ENCODE measurements at places on chromosomes 5 and 9. TPM values are rescaled to one million over a fixed set of nuclear protein-coding genes. Genes with fewer than 3 reads are reported as not detected.

HCN1 gene
- 0.21 TPM for total RNA-seq

STC2 gene
- 8.8 TPM for total RNA-seq

GFI1B gene
- total RNA-seq: not detected

TAF11L5 gene
- total RNA-seq: not detected

LCNL1 gene
- total RNA-seq: not detected

PRRT1B gene
- total RNA-seq: not detected

EXOC3 gene
- total RNA-seq: 79.7 TPM

SAXO1 gene
- total RNA-seq: 1.8 TPM

AGXT2 gene
- total RNA-seq: not detected

PKD2L2 gene
- total RNA-seq: not detected

SHC3 gene
- total RNA-seq: 1.8 TPM

OTP gene
- not detected for total RNA-seq

SPINK5 gene
- total RNA-seq: 0.54 TPM

AK8 gene
- 0.42 TPM for total RNA-seq

ACTBL2 gene
- total RNA-seq: not detected

CDX1 gene
- total RNA-seq: not detected

KCNT1 gene
- 0.28 TPM for total RNA-seq

IL4 gene
- not detected for total RNA-seq

LRRC26 gene
- total RNA-seq: not detected

GRCh38 chr9:68533678-68534077 lies 7.0 kb downstream of the TMEM252 start:
- no peak for DNase-seq

DNA sequence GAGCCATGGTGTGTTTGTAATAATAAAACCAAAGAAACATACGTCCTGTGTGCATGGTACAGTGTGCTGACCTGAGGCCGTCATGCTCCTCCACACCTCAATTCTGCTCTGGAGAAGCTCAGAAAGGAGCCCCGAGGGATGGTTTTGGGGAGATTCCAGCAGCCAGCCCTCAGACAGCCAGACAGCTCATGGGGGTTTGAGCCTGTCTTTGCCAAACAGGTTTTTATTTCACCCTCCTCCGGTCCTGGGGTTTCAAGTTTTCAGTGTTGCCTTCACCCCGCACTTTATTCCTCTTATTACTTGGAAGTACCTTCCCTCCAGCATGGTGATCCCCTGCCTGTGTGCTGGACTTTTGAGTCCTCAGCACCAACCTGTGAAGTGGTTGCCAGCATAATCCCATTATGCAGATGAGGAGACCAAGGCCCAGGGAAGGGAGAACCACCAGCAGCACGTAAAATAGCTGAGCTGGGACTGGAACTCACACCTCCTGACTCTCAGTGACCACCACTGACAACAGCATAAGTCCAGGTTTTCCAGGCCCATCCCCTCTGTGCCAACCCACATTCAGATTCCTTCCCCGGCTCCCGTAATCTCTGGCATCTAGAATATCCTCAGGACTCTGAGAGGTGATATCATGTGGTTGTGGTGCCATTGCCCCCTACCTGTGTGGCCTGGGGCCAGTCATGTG lies 35.1 kb downstream of the TGFBI start:
- no peak for DNase-seq

- DNase-seq: no peak
Measured at GRCh38 chr5:161547406-161547737, 847 bp upstream of the GABRB2 start.

GRCh38 chr9:14488421-14489190 lies 174.7 kb upstream of the NFIB start:
- no peak for DNase-seq

- no peak for DNase-seq
Measured at GRCh38 chr5:64074533-64074932, 91.1 kb upstream of the RNF180 start.

- no peak for DNase-seq
Measured at GRCh38 chr9:103755986-103756385, 338.1 kb upstream of the SMC2 start.

GRCh38 chr9:128651798-128652197 lies 4.8 kb downstream of the DYNC2I2 start:
- no peak for DNase-seq

DNA sequence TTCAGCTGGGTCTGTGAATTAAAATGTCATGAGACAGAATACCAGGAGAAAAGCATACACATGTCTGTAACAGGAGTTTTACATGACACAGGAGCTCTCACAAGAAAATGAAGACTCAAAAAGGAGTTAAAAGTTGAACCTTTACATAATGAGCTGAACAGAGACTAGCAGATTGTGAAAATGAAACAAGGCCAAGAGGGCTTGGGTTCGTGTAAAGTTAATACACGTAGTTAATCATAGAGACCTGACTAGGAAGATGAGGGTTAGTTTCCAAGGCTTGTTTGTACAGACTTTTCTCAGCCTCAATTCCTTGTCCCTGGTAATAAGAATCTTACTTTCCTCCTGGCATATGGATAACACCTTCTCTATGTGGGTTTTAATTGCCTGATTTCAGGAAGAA lies 1294.0 kb downstream of the MAT2B start:
- no peak for DNase-seq

DNA sequence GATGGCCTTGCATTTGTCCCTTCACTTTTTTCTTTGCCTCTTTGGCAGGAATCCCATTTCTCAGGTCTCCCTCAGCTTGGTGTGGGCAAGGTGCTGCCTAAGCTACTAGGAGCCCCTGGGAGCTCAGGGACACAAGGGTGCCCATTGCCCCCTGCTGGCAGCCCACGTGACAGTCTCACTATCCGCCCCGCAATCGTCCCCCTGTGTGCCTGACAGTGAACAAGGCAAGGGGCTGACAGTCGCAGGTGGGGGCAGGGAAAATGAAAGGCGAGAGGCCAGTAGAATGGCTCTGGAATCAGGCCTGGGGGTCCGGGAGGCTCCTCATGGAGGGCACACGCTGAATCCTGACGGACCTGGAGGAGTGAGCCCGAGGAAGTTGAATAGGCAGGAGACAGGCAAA lies 2.0 kb upstream of the PCDH12 start:
- DNase-seq: no peak

DNA sequence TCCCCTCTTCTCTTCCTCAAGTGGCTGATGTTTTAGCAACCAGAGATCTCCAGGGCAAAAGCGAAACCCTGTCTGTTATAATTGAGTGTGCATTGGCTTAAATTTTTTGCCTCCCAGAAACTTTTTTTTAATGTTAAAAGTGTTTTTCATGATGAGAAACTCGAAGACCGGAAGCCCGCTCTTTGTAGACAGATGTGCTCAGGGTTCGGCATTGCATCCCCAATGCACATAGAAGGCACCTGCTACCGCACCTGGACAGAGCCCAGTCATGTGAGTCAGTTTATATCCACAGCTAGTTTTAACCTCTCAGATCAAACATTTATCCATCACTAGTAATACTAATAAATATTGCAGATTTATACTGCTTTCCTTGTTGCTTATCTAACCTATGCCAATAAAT lies 19.5 kb upstream of the NADK2 start:
- DNase-seq: no peak

GRCh38 chr5:169599451-169599850 lies 15.9 kb downstream of the SPDL1 start:
- DNase-seq: no peak

- no peak for DNase-seq
Measured at GRCh38 chr5:176564002-176564401, 14.9 kb downstream of the CDHR2 start.

DNA sequence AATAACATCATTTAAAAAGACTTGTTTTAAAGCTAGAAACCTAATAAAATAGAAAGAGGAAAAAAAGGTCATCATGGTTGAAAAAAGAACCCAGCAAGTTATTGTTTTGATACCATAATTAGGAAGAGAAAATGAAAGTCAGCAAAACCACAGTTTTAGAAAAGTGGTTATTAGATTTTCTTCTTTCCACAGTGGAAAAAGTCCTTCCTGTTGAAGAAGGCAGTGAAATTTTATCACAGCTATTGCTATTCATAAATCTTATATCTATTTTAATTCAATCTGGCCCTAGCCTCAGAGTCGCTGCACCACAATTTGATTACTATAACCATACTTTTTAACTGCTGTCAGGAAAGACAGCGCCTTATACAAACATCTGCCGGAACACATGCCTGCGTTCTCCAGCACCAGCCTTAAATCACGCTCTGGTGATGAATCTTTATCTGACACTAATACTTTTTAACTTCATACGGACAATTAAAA lies 60.3 kb downstream of the MAPKAP1 start:
- DNase-seq: no peak

DNA sequence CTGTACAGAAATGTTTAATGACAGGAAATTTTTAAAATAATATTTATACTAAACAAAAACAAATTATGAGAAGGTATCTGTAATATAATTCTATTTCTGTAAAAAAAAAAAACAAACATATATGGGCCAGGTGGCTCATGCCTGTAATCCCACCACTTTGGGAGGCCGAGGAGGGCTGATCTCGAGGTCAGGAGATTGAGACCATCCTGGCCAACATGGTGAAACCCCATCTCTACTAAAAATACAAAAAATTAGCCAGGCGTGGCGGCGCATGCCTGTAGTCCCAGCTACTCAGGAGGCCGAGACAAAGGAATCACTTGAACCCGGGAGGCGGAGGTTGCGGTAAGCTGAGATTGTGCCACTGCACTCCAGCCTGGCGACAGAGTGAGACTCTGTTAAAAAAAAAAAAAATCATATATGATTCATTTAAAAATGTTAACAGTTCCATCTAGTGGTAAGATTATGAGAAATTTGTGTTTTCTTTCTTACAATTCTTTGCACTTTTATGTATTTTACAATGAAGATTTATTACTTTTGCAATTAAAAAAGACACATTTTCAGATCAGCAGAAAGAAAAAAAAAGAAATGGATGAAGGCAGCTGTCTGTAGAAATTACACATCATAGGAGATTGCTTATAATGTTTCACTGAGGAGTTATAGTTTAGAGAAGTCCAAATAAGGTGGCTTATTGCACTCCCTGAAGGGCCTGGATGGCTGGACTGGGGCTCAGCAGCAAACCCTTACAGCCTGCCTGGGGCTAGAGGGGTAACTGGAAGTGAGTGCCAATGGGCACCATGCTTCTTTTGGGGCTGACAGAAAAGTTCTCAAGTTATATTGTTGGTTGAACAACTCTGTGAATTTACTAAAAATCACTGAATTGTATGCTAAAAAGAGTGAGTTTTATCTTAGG lies 20.3 kb downstream of the C9orf153 start:
- DNase-seq: no peak

GRCh38 chr5:131416729-131417128 lies 152.9 kb downstream of the CDC42SE2 start:
- no peak for DNase-seq

DNA sequence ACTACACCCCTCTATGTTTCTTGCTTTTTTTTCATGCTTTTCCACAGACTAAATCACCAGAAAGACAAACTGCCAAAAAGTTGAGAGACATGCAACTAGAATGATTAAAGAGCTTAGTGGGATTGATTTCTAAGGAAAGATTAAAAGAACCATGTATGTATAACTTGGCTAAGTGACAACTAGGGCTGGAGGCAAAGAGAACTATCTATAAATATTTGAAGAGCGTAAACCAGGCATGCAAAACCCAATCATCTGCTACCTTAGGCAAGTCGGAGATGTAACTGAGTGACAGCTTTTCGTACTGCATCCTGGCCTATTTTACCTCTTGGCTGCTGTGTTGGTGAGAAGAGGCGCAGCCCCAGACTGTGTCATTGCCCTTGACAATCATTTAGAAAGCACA lies 121.0 kb upstream of the TLX3 start:
- DNase-seq: no peak

- no peak for DNase-seq
Measured at GRCh38 chr5:140242099-140242498, 60.8 kb downstream of the PFDN1 start.

GRCh38 chr5:122162100-122162638 lies 32.8 kb downstream of the ZNF474 start:
- no peak for DNase-seq

- no peak for DNase-seq
Measured at GRCh38 chr5:39158127-39158593, 61.2 kb downstream of the FYB1 start.

DNA sequence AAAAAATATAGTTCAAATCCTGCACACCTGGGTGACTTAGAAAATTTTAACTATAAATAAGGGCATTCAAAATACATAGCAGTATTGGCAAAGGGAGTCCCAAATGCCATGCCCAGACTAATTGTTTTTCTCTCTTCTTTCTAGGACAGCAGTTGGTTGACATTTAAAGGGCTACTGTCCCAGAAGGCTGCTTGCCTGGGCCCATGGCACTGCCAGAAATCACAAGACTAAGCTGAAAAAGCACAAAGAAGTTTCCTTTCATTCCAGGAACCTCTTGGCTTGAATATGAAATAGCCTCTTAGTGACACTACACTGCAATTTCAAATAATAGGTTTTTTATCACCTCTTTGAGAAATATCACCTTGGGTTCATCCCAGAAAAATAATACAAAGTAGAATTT lies 388.9 kb upstream of the TRPC7 start:
- DNase-seq: no peak

DNA sequence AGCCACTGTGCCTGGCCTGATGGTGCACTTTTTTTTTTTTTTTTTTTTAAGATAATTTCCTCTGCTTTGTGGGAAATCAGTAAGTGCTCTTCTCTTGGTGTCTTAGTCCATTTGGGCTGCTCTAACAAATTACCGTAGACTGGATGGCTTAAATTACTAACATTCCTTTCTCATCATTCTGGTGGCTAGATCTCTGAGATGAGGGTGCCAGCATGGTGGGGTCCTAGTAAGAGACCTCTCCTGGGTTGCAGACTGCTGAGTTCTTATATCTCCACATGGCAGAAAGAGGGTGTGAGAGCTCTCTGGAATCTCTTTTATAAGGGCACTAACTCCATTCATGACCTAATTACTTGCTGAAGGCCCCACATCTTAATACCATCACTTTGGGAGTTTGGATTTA lies 133.9 kb upstream of the ANKRD55 start:
- DNase-seq: no peak

GRCh38 chr9:123059472-123060220 lies 26.2 kb downstream of the GPR21 start:
- DNase-seq: no peak

DNA sequence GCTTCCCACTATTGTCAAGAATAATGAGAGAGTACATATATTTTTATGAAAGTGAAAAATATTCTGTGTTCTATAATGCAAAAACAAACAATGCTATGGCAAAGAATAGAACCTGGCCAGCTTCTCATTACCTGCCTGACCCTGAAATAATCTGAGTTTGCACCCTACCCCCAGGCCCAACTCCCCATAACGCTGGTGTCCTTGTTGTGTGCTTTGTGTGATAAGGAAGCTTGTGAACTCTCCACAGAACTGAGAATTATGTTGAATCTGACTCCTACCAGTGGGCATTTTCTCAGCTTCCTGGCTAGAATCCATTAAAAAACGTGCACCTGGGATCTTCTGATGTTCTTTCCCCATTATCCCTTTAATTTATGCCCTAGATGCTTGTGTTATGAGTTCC lies 178.0 kb upstream of the GNA14 start:
- no peak for DNase-seq

DNA sequence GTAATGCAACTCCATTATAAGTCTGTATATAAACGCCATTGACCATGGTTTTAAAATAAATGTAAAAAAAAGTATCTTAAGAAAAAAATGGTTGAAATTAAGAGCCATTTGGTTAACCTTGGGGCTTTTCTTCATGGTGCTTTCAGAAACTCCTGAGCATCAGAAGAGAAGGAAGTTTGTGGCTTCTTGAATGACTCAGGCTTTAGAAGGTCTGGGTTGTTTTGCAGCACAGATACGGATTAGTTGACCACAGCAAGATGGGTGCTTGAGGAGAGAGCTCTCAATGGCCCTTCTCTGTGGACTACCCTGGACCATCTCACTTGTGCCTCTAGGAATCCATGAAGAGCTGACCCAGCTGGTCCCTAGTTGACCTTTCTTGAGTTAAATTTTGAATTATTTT lies 189.5 kb downstream of the TMEM38B start:
- no peak for DNase-seq

Measured in thoracic aorta (tissue), 2 donors.